GM03348 (cell line): ENCODE measurements at places on chromosomes 5 and 9.

DNA sequence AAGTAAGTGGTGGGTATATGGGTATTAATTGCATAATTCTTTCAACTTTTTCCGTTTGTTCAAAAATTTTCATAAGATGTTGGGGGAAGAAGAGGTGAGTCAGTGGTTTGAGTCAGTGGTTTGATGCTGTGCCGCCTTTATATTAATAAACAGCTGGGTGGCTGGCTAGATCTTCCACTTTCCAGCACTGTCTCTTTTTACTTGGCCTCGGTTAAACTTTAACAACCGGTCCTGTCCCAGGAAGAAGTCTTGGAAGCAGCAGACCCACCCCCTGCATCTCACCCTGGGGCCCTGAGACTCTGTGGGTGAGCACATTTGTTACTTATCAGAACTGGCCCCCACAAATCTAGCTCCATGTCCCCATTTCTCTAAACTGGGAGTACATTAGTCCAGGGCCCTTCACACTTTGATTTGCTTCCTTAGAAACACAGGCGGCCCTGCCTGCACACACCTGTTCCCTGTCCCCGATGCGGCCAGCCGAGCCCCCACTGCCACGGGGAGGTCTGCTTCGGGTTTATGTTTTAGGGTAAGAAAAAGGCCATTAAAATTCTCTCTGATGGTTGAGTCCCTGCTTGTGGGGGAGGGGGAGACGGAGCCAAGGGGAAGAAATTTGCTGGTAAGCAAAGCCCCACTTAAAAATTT, 90.7 kb downstream of the PTCH1 start:
- DNase-seq, result no peak

DNA sequence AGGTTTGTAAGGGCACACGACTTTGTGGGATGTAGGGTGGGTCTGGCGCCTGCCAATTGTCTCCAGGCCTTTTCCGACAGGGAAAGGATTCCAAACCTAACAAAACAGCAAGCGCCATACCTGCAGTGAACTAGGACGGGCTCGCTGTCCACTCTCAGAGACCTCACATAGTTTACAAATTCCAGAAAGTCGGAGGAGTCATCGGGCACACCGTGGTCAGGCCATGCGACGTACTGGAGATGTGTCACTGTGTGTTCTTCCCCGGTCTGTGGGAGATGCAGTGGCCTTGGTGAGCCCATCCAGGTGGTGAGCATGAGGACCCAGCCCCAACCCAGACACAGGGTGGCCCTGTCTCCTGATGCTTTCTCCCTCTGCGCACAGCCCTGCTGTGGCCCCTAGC, 61.3 kb upstream of the EPB41L4B start:
- DNase-seq, result no peak

- no peak for DNase-seq
These were observed 3.9 kb upstream of the NEURL1B start for GRCh38 chr5:172637110-172637580.

DNA sequence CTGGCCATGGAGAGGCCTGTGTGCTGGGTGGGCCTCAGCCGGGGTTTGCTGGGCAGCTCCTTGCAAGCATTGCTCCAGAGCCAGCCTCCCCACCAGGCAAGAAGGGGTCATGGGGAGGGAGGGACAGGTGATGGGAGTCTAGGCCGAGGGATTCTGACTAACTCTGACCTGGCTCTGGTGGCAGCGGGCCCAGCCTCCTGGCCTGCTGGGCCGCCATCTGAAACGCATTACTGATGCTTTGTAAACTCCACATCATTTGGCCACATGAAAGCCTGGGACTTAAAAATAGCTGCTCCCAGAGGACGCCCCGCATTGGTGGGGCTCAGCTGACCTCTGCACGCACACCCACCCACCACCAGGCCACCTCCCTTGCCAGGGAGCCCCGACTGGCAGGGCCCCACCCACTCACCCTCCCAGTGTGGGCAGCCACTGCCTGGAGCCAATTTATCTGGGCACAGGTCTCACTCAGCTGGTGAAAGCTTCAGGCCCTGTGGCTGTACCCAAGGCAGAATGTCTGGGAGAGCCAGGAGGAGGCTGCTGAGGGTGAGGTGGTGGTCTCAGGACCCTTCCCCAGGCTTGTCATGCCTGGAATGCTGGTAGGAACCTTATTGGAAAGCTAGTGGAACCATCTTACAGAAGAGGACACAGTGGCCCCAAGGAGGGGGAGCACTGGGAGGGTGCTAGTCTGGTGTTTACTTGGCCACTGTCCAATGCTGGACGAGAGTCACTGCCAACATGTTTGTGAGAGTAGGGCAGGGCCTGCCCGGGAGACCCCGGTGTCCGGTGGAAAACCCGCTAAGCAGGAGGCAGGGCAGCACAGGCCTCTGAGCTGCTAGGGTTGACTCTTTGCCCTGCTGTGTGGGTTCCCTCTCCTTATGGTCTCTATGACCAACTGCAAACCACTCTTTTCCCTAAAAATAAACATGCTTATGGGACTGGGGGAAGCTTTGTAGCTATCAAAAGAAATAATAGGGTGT, 10.8 kb downstream of the TCF7 start:
- peak; percentile 90 for DNase-seq

DNA sequence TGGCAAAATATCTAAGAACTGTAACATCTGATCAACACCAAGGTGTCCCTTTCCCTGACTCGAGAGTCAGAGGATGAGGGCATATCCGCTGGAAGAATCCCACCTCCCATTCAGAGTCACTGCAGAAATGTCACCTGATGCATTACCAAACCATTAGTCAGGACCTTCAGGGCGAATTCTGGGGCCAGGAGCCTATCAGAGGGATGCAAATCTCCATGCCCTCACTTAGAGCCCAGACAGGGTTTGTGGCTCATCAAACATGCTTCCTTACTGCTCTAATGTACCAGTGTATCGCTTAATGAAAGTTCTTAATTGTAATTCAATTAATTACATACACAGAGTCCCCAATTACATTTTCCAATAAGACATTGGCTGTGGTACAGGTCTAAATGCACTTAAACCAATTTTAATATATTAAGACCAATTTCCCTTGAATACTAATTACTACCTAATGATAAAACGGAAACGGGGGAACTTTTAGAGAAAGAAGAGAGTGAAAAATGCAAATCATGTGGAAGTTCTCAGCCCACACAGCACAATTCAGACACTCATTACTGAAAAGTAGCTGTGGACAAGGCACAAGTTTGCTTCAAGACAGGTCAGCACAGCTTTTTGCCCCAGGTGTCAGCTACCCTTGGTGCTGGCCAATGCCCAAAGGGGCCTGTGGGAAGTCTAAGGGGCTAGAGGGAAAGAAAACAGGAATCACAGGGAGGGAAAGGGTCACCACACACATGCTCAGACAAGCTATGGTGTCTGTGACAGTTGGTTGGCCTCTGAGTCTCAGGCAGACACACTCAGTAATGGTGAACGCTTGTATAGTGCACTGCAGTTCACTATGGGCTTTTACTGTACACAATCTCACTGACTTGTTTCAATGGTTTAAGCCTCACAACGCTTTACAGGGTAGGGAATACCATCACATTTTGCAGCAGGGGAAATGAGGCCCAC, 211.6 kb downstream of the MAPKAP1 start:
- no peak for DNase-seq

DNA sequence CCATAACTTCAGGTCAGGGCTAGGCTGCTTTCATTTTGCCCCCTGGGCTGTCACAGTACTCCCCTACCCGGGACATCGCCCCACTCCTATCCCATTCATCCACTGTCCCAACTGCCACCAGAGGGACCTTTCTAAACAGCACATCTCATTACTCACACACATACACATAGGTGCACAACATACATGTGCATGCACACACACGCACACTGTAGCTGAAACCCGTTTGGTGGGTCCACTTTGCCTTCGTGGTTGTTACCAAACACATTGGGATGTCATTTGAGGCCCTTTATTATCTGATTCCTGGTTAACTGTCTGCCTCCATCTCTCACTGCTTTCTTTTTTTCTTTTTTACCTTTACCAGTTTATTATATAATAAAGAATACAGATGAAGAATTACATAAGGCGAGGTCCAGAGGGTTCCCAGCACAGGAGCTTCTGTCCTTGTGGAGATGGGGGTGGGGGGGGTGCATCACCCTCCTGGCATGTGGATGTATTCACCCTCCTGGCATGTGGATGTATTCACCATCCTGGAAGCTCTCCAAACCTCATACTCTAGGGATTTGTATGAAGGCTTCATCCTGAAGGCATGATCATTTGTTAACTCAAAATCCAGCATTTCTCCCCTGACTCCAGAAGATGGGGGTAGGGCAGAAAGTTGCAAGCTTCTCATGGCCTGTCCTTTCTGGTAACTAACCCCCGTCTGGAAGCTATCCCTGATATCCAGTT, 186.0 kb downstream of the GOLPH3 start:
- DNase-seq, result peak; percentile 80

DNA sequence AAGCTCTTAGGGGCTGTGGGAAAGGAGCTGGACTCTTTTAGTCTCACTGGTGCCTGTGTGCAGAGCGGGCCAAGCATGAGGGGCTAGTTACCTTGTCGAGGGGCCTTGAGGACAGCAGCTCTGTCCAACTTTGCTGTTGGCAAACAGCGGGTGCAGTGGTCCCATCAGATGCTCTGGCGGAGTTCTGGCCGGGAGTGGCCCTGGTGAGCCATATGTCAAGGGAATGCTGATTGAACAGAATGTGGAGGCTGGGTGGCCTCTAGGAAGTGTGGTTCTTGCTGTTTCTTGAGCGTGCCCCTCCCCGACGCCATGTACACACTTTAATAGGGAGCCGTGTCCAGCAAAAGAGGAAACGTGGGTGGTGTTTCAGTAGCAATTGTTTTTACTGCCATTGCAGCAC, 3.6 kb upstream of the ADAMTS2 start:
- no peak for DNase-seq

DNA sequence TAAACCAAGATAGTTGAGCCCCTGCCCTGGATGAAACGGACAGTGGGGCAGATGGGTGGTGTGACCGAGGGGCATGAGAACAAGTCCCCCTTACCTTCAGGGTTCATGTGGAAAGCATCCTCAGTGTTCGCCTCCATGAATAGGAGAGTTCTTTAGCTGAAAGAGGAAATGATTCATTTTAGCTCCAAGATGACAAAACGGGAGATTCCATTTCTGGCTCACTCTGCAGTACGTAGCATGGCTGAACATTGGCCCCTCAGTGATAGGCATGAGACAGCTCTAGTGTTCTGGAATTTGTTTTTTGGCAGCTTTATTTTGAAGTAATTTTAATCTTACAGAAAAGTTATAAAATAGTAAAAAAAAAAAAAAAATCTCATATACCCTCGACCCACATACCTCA, 70.2 kb upstream of the AGXT2 start:
- DNase-seq, result peak; percentile 65

- no peak for DNase-seq
These were observed 782.8 kb upstream of the NUDT12 start for GRCh38 chr5:104345222-104346016.

GRCh38 chr5:44048276-44048984, 340.8 kb downstream of the FGF10 start:
- DNase-seq, result no peak

DNA sequence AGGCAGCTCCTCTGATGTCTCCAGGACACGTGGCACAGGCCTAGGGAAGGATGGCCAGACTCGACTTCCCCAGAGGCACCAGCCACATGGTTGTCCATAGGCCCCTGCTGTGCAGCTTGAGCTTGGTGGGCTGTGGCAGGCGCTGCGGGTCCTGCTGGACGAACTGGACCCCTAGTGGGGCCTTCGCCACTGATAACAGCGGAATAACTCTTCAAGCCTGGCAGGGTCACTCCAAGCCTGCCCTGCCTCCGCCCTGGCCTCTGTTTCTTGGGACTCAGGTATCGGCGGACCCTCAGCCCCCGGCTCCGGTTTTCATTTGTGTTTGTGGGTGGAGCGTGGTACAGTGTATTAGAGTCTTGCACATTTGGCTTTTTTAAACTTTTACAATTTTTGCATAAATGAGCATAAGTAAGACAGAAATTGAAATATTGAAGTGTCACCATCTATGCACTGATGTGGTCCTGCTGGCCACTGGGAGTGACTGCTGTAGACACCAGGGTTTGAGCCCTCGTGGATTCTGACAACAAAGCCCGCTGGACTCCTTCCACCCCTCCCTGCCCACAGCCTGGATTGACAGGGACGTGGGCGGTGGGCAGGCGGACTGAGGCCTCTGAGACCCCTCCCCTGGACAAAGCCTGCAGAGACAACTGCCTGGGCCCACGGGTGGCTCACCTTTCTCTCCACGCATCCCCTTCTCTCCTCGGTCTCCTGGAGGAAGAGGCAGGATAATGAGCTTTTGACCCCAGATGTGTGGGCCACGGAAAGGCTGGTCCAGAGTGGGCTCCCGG, 3.8 kb downstream of the FCN1 start:
- DNase-seq, result no peak

- DNase-seq, result no peak
These were observed 127.1 kb downstream of the ANKRD18B start for GRCh38 chr9:33651125-33651524.

GRCh38 chr5:77232574-77233358, 22.3 kb downstream of the PDE8B start:
- no peak for DNase-seq

GRCh38 chr5:94674490-94675382, 56.3 kb downstream of the SLF1 start:
- DNase-seq, result no peak

GRCh38 chr5:54577937-54578653, 60.5 kb downstream of the SNX18 start:
- no peak for DNase-seq

DNA sequence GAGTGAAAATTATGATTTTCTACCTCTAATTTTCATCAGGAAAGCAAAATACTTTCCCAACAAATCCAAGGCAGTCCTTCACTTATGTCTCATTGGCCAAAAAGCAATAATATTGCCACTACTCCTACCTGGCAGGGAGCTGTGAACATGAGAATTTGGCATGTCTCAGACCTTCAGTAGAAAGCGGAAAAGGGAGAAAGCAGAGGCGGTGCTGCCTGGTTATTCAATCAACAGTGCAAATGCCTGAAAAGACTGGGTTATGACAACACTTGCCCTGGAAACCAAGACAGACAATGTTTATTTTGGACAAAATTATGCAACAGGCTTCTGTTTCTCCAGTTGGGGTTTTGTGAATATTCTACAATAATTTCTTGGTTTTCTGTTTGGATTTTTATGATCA, 194.4 kb downstream of the TAF11L14 start:
- DNase-seq, result no peak

GRCh38 chr5:122332599-122333555, 20.8 kb downstream of the SNCAIP start:
- no peak for DNase-seq

GRCh38 chr5:88746438-88746882, 136.5 kb downstream of the MEF2C start:
- no peak for DNase-seq

DNA sequence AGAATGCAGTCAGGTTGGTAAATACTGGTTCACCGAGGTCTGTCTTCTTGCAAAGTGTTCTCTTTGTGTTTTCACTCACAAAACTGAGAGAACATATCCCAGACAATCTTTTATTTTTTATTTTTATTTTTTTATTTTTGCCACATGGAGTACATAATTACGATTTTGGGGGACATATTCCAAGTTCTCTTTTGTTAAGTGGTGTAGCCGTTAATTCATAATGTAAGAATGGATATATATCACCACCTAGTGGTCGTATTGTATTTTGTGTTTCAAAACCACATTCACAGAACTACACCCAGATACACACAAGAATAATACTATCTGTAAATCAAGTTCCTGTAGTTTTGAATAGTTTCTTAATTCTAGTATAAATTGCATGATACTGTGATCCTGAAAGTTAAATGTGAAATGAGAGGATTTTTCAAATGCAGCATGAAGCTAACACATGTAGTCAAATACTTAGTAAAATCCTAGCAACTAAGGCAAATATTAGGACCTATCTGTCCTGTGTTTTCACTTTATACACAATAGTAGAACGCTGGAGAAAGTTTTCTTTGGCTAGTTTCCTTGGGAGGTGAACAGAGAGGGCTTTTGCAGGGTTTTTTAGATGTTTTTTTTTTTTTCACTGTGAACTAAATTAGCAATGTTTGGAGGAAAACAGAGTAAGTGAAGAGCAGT, 92.7 kb downstream of the VCAN start:
- DNase-seq, result peak; percentile 27
